Activated T-helper 17 cell treated with anti-CD3 and anti-CD28 coated beads, Interleukin-2, amount 50 U/mL, for 72 hours (primary cell): ENCODE measurements at places on chromosomes 4 and X.

GRCh38 chrX:29155286-29155685 is 568.0 kb downstream of the IL1RAPL1 start:
- ATAC-seq, result no peak

GRCh38 chr4:16582526-16582925 is 315.9 kb downstream of the LDB2 start:
- ATAC-seq, result no peak

- no peak for ATAC-seq
Measured at GRCh38 chr4:91472046-91472445, 831.7 kb upstream of the GRID2 start.

DNA sequence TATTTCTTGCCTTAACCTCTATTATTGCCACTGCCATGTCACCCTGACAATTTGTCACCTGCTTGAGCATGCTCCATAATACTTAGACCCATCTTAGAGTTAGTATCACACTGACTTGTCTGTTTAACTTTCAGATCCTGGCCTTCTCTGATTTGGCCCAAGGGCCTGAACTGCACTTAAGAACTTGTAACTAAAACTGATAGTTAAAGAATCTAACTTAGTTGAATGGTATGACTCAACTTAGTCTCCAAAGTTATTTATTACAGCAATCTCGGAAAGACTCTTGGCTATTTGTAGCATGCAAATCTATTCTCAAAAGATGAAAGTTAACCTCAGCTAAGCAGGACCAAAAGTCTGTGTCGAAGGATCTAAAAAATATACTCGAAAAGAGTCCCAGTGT is 72.3 kb downstream of the IGSF1 start:
- ATAC-seq, result no peak

- no peak for ATAC-seq
Measured at GRCh38 chr4:1986578-1987210, 22.1 kb downstream of the NELFA start.

GRCh38 chr4:106194801-106195200 is 121.2 kb downstream of the TBCK start:
- no peak for ATAC-seq

GRCh38 chrX:150790021-150790420 is 96.8 kb downstream of the MTMR1 start:
- peak; percentile 75 for ATAC-seq

GRCh38 chrX:140425712-140426395 is 79.0 kb downstream of the SOX3 start:
- no peak for ATAC-seq

DNA sequence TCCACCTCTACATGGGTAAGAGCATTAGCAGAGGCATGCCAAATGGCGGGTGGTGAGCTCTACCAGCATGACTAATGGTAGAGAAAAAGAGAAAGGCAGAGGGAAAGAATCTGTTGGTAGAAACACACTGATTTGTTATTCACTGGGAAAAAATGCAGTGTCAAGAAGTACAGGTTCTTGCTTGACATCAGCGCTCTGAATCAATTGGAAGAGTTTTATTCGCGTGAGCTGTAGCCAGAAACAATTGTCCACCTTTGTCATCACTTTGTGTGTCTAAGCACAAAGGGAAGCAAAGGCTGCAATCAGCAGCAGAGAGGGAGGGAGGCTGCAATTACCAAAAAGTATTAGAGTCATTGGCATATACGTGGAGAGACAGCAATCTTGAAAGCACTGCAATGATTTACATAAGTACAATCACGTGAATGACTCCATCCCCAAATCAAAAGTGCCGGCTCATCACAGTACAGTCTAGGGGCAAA is 67.7 kb upstream of the HS3ST1 start:
- no peak for ATAC-seq

- no peak for ATAC-seq
Measured at GRCh38 chrX:107713543-107714205, 61.9 kb downstream of the TSC22D3 start.

DNA sequence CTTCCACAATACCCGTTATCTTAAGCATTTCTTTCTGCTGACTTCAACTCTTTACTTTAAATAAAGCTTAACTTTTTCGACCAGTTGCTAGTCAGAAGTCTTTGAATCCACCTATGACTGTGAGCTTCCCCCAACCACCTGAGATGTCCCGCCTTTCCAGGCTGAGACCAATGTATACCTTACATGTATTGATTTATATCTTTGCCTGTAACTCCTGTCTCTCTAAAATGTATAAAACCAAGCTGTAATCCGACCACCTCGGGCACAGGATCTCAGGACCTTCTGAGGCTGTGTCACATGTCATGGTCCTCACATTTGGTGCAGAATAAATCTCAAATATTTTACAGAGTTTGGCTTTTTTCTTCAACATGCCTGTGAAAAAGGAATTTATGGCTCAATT is 2.9 kb upstream of the TMEM164 start:
- no peak for ATAC-seq

GRCh38 chr4:141195095-141195707 is 25.5 kb upstream of the ZNF330 start:
- no peak for ATAC-seq

- ATAC-seq, result no peak
Measured at GRCh38 chrX:121163443-121163842, 116.0 kb downstream of the GLUD2 start.

GRCh38 chrX:150542846-150543229 is 25.6 kb upstream of the MTM1 start:
- ATAC-seq, result no peak

GRCh38 chrX:81489987-81490386 is 288.1 kb downstream of the SH3BGRL start:
- ATAC-seq, result no peak

DNA sequence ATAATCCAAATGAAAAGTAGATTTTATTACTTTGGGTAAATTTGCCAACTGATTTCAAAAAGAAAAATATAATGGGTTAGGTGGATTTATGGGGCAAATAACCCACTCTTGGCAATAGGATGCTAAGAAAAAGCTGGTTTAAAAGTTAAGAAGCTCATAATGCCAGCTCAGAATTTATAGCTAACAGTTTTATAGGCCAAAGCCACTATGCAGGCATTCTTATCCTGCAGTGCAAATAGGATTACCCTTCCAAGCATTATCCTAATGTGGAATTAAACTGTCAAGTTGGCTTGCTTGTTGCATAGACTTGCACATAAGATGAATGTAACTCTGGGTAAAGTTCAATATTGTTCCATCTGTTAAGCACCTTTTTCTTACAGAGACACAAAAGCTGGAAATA is 703.0 kb downstream of the PCDH18 start:
- no peak for ATAC-seq

DNA sequence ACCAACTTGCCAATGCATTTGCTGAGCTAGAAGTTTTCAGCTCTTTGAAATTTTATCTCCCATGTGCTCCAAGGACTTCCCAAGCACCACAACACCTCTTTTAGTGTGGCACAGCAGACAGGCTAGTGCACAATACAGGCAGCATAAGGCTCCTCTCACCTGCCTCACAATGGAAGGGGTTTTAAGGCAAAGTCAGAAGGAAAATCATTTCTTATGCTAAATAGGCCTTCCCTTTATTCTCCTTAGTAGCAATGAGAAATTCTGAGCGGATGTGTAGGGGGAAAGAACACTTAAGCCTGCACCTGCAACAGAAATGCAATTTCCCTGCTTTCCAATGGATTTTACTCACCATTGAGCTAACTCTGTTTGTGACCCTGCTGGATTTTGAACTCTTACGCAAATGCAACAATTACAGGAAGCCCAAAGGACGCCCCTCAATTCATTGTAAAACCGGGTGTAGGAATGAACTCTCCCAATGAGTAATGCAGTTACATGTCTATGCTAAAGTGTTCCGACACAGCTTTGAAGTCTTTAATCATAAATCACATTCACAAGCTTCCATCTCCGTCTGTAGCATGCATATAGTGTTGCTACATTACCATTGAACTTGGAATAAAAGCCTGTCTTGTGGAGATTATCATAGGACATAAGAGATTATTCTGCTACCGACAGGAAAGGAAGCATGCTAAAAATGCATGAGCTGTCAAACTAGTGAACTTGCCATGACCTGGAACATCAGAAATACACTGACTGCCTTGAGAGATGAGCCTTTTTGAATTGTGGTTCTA is 1084.9 kb downstream of the RPA4 start:
- ATAC-seq, result no peak

- no peak for ATAC-seq
Measured at GRCh38 chr4:15260758-15261157, 167.1 kb upstream of the C1QTNF7 start.

- no peak for ATAC-seq
Measured at GRCh38 chrX:46803140-46803539, 33.7 kb upstream of the RP2 start.

DNA sequence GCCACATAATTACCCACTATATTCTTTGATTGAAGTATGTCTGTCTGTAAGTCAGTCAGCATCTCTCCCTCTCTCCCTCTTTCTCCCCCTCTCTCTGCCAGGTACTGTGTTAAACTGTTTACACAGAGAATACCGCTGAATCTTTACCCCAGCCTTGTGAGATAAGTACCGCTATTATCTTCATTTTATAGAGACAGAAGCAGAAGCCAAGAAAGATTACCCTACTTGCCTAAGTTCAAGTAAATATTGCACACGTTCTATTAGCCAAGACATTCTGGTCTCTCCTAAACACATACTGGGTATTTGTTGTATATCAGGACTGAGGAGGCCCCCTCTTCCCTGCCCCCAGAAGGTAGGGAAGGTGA is 695 bp upstream of the GPR101 start:
- no peak for ATAC-seq

GRCh38 chr4:188867796-188868195 is 728.6 kb downstream of the TRIML1 start:
- ATAC-seq, result no peak

- ATAC-seq, result no peak
Measured at GRCh38 chrX:141164406-141164805, 12.5 kb downstream of the LDOC1 start.

GRCh38 chr4:183455431-183456195 is 11.2 kb downstream of the CDKN2AIP start:
- no peak for ATAC-seq

- no peak for ATAC-seq
Measured at GRCh38 chrX:20438871-20439526, 172.3 kb upstream of the RPS6KA3 start.

DNA sequence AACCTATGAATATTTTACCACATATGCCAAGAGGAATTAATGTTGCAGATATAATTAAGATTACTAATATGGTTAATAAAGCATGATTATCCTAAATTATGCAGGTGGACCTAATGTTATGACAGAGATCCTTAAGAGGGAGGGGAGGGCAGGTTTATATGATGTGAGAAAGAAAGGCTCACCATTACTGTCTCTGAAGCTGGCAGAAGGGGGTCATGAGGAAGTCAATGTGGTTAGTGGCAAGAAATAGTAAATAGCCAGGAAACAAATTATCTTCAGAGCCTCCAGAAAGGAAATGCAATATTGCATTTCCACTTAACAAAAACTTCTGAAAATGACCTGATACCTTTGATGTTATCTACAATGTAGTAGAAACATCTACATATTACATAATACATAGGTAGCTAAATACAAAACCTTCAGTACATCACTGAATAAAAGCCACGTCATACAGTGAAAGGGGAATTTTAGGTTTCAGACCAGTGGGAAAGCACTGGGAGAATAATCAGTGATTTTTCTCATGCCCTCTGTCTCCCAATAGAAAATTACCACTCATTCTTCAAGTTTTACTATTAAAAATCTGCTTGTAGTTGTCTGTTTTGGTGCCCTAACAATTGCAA is 609.2 kb downstream of the SPOCK3 start:
- no peak for ATAC-seq

- no peak for ATAC-seq
Measured at GRCh38 chrX:22314692-22315091, 42.0 kb downstream of the CBLL2 start.

- ATAC-seq, result no peak
Measured at GRCh38 chr4:6177587-6178197, 22.7 kb downstream of the JAKMIP1 start.

DNA sequence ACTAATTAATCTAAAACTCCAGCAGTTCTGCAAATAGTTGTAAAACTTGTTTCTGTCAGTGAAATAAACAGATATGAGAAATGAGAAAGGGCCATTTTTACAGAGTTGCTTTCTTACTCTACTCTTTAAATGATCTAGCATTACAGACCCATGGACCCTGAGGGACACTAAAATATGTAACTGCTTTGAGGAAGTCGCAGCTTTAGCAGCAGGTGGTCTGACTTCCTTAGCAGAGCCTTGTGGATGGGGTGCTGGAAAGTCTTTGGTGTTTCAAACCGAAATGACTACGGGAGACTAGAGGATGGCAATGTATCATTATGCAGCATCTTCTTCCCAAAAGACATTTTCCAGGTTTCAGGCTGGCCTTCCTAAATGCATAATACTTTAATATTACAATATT is 18.7 kb downstream of the SHISA3 start:
- ATAC-seq, result no peak

GRCh38 chrX:69162361-69162865 is 2.8 kb downstream of the PJA1 start:
- no peak for ATAC-seq

GRCh38 chr4:168451331-168451730 is 29.0 kb downstream of the DDX60L start:
- peak; percentile 65 for ATAC-seq

DNA sequence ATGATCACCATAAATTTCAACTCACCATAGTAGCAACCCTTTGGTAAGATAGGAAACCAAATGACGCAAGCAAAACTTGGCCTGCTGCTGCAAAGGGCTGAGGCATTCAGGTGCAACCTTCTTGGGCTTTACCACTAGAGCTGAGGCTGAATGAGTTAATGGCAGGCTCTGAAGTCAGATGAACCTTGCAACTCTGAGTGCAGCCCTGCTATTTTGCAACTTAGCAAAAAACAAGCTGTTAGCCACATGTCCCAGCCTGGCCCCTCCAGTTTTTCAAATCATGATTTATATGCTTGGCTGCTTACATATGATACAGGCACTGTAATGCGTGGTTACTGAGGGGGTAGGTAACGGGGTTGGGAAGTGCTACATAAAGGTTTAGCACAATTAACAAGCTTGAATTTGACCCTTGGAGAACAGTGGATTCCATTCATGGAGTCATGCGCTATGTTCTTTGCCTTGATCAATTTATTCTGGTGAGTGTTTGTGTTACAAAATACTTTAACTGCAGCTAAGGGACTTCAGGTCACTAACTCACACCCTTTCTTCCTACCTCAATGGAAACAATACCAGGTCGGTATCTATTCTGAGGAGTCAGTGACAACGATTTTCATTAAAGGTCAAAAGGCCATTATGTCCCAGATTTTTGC is 80.5 kb upstream of the PPARGC1A start:
- ATAC-seq, result no peak

DNA sequence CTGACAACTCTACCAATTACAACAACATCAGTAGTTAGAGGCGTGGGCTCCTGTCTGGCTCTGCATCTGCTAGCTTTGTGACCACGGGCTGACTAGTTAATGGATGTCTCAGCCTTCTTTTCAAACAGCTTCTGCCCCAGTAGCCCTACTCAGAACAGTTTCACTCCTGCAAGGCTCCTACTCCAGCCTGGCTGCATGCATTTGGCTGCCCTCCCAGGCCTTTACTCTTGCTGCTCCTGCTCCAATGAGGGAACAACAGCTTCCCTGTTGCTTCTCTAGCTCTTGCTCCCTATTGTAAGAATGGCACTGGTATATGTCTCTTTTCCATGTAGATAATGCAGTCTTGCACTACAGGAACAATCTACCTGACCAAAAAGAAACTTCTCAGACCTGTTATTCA is 93.3 kb downstream of the TTC29 start:
- no peak for ATAC-seq
